Epithelial cell of proximal tubule (primary cell): ENCODE measurements at places on chromosomes 16 and 17. TPM values are rescaled to one million over a fixed set of nuclear protein-coding genes. Genes with fewer than 3 reads are reported as not detected.

Gene RGS9
- total RNA-seq, result 5.2 and 6.9 TPM in 2 replicates

Gene AANAT
- not detected in 2 replicates for total RNA-seq

DNA sequence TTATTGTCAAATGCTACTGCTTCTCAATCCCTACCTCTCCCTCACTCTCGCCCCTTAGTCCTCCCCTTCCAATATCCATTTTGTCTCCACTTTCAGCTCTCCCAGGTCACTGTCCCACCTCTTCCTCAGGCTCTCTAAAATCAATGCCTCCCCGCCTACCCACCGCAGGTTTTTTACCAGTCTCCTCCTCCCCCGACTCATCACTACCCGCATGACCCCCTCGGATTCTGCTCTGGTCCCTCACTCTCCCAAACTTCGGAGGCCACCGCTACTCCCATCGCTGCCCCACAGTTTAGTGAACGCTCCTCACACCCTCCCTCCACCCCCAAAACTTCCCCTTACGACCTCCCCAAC, 513 bp downstream of the CRLF3 start:
- DNase-seq, result no peak

GRCh38 chr16:27646806-27647205, 96.9 kb downstream of the KATNIP start:
- DNase-seq, result no peak

DNA sequence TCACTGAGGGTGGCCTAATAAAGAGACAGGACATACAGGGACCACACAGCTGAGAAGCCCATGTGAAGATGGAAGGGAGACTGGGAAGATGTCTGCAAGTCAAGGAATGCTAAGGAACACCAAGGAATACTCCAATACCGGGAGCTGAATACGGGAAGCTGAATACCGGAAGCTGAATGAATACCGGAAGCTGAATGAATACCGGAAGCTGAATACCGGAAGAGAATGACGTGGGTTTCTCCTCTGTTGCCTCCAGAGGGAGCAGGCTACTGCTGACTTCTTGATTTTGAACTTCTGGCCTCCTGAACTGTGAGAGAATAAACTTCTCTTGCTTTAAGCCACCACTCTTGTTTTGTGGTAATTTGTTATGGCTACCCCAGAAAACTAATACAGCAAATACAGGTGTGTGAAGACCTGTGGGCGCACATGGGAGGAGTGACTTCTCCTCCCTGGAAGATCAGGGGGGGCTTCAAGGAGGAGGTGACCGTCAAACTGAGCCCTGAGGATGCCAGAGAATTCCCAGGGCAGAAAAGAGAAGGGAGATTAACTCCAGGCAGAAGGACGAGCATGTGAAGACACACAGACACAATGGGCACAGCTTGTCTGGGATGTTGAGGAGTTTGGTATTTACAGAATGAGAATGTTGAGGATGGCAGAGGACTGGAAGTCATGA, 259.9 kb downstream of the IRF8 start:
- DNase-seq, result no peak

Gene CASKIN1
- total RNA-seq, result 0.07 and 0.12 TPM in 2 replicates

- DNase-seq, result no peak
Measured at GRCh38 chr16:28534542-28535373, 4.0 kb downstream of the NUPR1 start.

Gene USP43
- 7.8 and 10.3 TPM in 2 replicates for total RNA-seq

- no peak for DNase-seq
Measured at GRCh38 chr16:57527027-57527426, 9.3 kb downstream of the CCDC102A start.

DNA sequence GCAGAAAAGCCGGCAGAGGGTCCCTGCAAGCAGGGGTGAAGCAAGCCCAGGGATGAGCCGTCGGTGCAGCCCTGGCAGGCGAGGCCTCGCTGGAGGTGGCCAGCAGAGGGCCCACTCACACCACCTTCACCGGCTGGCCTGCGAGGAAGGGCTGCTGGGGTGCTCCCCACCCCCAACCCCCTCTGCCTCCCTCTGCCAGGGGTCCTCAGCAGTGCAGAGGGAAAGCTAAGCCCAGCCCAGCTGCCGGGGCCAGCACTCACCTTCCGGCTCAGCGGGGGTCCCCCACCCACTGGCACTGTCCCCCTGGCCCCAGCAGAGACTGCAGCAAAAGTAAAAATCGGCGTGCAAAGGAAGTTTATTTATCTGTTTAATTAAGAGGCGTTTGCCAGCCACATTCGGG, 113.4 kb downstream of the ENGASE start:
- no peak for DNase-seq

DNA sequence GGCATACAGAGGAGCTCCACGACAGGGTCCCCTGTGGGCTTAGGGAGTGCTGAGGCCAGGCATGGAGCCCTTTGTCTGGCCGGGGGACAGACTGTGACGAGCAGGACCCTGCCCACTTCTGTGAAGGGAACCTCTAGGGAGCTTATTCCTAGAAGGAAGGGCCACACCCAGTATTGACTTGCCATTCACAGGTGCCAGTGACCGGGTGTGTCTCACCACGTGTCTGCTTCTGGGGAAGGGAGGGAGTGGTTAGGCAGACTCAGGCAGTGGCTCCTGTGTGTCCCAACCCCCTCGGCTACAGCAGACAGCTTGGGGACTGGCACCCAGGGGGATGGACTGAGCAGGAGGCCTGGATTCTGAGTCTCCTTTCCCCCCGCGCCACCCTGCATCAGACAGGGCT, 57.2 kb downstream of the SOCS1 start:
- no peak for DNase-seq

GRCh38 chr16:57690782-57691471, 3.7 kb upstream of the DRC7 start:
- no peak for DNase-seq

GRCh38 chr17:72725433-72726068, 366.9 kb downstream of the SLC39A11 start:
- DNase-seq, result no peak

DNA sequence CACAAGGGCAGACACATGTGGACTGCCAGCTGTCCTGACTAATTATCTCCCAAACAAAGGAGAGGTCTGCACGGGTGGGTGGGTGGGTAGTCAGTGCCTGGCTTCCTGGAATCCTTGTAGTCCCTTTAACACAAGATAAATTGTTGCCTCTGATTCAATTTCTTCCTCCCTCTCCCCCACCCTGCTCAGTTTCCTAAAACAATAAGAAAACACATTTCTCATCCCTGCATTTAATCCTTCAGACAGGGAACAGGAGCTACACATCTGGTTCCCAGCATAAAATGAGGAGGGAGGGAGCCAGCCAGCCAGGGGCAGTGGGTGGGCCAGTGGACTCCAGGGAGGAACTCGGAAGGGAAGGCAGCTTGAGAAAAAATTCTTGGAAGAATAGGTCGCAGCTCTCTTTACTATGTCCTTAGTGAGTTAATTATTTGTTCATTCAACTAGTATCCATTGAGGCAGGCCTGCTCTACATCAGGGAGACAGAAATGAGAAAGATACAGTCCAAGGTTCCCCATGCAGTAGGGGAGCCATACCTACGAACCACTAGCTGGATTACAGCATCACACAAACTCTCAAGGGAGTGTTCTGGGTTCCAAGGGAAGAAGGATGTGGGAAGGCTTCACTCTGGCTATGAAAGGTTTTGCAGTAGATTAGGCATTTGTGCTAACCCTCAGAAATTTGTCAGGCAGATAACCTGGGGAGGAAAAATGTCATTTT, 58.3 kb downstream of the CCT6B start:
- no peak for DNase-seq

- DNase-seq, result no peak
Measured at GRCh38 chr16:19722981-19723380, 4.9 kb downstream of the IQCK start.

DNA sequence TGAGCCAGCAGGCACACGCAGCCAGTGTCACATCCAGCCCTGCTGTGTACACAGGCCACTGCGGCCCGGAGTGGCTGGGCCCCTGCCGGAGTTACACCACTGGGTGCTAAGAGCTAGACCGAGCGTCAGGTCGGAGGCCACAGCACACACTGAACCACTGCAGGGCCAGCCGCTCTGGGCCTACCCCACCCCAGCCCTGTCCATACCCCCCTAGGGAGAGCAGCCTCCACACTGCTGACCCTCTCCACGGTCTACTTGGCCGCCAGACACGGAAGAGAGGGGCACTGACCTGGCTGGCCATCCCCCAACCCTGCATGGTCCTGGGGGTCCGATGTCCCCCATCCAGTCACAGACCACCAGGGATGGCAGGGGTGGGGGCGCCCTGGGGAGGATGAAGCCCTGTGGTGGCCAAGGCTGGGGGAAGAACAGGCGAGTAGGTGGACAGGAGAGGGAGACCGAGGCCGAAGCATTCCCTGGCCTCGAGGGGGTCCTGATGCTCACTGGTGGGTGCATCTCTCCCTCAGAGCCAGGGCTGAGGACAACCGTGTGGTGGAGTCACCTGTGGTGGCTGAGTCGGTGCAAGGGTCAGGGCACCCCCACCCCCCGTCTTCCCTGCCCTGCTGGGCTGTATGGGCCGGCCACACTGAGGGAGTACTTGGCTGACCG, 34.9 kb upstream of the ZC3H18 start:
- no peak for DNase-seq

DNA sequence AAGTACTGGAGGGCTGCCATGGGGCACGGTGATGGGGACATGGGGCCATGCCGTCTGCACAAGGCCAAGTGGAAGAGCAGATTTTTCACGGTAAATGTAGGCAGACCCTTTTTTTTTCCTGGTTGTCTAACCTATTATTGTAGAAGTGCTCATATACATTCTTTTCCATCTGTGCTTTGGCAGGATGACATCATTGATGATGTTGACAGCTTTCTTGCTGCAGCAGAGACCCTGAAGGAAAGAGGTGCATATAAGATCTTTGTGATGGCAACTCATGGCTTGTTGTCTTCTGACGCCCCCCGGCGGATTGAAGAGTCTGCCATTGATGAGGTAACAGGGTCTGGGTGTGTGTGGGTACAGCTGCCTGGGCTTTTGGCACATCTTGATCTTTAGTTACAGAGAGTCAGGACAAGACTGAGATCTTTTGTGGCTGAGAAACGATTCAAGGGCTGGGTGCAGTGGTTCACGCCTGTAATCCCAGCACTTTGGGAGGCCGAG, 23.3 kb upstream of the SLC5A10 start:
- no peak for DNase-seq

Gene TBC1D28
- total RNA-seq, result not detected in 2 replicates

DNA sequence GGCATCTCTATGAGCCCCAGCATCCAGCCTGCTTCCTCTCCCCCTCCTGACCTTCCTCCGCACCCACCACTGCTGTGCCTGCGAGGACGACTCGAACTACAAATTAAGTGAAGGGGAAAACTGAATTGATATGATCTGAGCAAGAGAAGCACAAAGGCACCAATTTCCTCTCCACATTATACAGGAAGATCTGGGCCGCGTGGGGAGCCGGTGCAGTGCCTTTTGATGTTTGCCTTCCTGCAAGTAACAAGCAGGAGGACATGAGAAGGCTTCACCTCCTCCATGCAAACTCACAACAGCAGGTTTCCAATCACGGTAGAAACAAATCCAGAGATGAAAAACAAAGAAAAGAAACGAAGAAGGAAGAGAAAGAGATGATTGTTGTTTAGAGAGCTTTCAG, 57.8 kb upstream of the MMP2 start:
- no peak for DNase-seq

Gene PRR15L
- total RNA-seq, result 3.5 and 3.8 TPM in 2 replicates

Gene CCR7
- total RNA-seq, result not detected in 2 replicates

DNA sequence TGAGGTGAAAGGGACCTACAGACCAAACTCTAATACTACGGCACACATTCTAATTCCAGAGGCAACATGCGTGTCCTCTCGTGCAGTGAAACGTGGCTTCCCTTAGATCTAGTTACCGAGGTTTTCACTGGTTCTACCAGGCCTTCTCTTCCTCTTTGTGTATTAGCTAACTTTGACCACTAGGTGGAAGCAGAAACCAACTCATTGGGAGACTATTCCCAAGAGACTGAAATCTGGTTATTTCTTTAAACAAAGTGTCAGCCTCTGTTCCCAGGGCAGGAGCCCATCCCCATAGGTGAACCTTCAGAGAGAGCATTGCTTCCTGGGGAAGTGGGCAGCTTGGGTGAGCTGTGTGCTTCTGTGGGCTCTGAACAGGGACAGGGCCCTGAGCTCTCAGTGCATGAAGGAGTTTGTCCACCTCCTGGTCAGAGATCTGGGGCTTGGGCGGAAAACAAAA, 19.7 kb upstream of the RCVRN start:
- peak; percentile 39 for DNase-seq

DNA sequence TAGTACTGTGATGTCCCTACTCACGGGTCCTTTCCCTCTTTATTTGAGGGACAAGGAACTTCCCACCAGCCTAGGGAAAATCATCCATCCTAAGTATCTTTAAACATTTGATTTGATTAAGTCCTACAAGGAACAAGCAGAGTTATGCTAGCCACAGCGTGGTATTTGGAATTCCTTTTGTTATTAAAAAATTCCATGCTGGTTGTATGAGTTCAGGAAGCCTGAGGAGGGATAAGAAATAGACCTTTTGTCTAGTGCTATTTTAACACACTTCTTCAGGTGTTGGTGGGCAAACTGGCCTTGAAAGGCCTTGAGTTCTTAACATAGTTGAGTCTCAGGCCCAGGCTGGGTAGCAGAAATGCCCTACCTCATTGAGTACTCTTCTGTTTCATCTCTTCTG, 105.4 kb upstream of the TBX2 start:
- DNase-seq, result no peak

Gene OR1A1
- not detected in 2 replicates for total RNA-seq

Gene TVP23A
- not detected in 2 replicates for total RNA-seq

DNA sequence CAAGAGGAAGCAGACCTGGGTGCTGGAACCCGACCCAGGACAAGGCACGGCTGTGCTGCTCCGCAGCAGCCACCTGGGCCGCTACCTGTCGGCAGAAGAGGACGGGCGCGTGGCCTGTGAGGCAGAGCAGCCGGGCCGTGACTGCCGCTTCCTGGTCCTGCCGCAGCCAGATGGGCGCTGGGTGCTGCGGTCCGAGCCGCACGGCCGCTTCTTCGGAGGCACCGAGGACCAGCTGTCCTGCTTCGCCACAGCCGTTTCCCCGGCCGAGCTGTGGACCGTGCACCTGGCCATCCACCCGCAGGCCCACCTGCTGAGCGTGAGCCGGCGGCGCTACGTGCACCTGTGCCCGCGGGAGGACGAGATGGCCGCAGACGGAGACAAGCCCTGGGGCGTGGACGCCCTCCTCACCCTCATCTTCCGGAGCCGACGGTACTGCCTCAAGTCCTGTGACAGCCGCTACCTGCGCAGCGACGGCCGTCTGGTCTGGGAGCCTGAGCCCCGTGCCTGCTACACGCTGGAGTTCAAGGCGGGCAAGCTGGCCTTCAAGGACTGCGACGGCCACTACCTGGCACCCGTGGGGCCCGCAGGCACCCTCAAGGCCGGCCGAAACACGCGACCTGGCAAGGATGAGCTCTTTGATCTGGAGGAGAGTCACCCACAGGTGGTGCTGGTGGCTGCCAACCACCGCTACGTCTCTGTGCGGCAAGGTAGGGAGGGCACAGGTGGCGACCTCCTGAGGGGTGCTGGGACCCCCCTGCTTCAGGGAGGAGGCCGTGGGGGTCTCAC, 667 bp downstream of the FSCN2 start:
- no peak for DNase-seq

GRCh38 chr16:89842471-89843408, 14.5 kb downstream of the SPIRE2 start:
- DNase-seq, result no peak
